Substantia nigra (tissue), 51 donors: ENCODE measurements at places on chromosomes 2 and 18.

GRCh38 chr2:29583548-29584156 lies 337.7 kb downstream of the ALK start:
- DNase-seq = no peak

DNA sequence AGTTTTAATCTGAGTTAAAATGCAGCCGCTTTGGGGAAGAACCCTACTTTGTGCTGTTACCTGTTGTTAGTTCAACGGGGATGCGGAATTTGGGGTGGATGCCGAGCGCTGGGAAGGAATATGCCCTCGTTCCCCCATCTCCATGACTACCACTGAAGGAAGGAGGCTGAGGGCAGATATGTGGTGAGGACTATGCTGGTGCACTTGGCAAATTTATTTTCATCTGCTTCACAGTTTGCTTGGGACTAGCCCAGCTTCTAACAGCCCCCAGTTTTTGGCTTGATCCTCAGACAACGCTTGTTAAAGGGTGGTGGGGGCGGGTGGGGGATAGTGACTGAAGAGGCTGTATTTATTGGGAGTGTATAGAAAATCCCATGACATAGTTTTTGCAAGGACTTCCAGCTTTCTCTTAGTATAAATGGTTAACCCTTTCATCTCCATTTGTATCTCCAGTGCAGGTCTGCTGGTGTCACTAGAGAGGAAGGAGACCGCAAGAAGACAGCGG lies 100.8 kb downstream of the COLEC12 start:
- DNase-seq = no peak

DNA sequence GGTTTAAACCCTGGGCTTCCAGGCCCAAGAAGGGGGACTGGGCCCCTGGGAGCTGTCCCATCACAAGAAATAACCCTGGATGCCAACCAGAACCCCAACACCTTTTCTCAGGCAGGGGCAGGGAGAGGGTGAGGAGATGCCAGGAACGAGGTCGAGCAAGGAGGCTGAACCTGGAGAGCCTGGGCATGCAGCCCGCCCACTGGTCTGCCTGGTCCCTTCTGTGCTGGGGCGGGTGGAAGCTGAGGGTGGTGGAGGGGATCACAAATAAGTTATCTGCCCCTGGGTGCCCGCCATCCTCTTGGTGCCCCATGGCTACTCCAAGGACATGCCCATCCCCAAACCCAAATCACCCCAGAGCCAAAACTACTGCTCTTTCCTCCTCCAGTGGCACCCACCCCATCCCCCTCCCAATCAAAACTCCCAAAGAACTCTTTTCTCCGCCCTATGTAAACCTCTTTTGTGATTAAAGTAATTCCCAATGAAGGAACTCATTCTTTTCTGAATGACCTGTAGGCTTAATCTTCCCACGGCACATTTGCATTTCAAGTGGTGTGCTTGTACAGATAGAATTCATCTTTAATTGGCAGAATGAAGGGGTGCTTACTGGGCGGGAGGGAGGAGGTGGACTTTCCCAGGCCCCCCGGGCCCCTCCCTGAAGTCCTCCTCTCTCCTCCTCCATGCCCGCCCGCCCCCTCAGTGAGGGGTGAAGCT lies 47.9 kb downstream of the EFR3B start:
- no peak for DNase-seq

DNA sequence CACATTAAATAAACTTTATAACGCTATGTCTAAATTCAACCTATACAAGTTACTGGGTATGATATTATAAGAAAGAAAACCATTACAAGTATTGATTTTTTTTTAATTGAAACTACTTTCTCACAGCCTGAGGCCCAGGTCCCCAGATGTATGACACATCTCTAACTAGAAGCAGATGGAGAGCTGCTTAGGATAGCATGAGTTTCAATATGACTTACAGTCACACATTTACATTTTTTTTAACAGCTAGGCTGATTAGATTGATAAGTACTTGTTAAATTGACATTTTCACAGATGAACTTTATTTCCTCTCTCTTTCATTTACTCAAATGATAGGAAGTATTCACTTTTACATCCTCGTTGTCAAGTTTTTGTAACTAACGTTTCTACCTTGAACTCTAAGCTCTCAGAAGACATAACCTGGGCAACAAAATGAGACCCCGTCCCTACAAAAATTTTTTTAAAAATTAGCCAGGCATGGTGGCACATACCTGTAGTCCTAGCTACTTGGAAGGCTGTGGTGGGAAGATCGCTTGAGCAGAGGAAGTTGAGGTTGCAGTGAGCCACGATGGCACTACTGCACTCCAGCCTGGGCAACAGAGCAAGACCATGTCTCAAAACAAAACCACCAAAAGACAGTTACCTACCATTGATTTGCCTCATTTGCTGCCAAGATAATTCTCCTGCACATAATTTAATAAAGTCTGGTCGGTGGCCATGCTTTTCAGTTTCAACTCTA lies 52.4 kb downstream of the STK39 start:
- DNase-seq = no peak

DNA sequence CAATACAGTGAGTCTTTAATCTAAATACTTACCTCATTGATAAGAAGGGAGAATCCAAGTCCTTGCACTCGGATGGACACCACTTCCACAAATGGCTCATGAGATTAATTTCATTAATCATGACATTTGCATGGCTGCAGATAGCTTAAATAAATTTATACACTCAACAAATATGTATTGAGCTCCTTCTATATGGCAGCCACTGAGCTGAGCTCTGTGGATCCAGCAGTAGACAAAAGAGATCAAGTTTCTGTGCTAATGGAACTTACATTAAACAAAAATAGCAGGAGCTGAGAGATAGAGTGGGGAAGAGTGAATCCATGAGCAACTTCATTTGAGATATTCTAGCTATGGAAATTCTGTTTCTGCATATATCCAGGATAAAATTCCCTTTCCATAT lies 44.4 kb downstream of the RAB27B start:
- DNase-seq = no peak

GRCh38 chr2:58046335-58046584 lies 346 bp upstream of the VRK2 start:
- no peak for DNase-seq

- no peak for DNase-seq
Observed at GRCh38 chr2:26807788-26808460, 22.1 kb downstream of the CENPA start.

DNA sequence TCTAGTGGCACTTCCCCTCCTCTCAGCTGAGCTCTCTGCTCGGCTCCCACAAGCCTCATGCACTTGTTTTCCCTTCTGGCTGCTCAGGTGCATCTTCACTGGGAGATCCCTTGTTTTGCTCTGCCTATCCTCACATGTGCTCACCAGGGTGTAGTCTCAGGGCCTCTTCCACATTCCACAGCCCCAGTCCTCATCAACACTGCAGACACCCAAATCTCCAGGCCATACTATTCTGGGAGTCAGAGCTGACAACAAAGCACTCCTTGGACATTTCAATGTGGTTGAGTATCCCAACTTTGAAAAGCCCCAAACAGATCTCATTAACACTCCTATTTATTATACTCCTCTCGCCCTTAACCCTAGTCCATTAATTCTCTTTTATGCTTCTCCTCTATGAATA lies 71.3 kb downstream of the CCDC93 start:
- DNase-seq = no peak

- DNase-seq = no peak
Observed at GRCh38 chr2:201344663-201345366, 12.3 kb downstream of the FLACC1 start.

GRCh38 chr2:239857591-239857990 lies 167.6 kb downstream of the NDUFA10 start:
- no peak for DNase-seq

DNA sequence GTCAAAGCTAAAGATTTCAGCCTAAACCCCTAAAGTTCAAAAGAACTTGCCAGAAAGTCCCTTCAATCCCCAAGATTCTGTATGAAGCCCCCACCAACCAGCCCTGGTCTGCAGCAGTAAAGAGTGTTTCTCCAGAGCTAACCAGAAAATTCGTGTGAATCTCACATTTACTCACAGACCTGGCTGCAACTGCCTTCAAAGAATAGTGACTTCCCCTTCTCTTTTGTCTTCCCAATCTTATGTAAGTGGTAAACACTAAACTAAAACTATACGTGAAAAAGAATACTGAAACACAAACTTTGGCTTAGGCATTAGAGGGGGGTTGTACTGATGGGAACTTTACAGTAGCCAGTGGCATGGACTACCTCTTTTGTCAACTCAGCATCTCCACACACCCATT lies 50.6 kb upstream of the SETBP1 start:
- DNase-seq = no peak

DNA sequence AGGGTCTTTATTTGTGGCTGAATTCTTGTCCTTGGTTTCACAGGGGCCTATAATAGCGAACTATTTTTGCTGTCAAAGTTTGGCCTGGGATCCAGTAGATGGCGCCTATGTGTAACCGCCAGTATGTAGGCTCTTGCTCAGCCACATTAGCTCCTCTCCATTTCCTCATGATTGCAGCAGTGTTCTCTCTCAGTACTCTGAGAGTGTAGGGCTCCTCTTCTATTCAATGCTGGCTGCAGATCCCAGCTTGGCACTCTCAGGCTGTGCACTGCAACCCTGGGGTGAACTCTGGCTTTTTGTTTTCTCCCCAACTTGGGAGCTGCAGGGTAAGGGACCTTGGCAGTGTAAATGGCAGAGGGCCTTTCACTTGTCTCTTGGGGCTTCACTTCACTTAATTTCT lies 344.6 kb upstream of the CHAC2 start:
- no peak for DNase-seq

DNA sequence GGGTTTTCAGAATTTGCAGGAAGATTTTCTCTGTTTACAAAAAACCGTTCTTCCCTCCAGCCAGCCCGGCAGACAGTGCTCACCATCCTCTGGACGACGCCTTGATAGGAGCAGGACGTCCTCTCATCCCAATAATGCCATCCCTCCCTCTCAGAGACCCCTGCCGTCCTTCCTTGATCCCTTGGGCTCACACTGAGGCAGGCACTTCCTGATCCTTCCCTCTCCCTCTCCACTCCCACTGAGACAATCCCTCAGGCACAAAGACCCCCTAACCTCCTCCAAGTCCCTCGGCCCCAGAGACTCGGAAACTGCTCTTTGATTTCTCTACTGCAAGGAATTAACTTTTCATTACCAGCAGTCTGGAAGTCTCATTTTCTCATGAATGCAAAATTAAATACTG lies 42.5 kb downstream of the PAX3 start:
- DNase-seq = no peak

DNA sequence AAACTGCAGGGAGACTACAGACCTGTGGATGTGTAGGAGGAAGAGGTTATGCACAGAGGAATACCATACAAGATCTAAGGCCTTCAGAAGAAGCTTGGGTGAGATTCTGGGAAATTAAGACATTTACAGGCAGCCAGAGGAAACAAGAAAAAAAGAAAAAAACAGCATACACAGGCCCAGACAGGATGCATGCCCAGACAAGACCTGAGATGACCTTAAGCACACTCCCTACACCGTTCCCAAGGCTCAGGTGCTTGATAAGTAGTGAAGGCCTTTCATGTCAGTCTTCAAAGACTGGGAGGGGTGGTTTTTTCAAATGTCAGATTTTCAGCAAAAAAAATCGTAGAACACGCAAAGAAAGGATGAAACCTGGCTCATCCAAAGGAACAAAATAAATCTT lies 83.0 kb downstream of the CCDC138 start:
- DNase-seq = no peak

GRCh38 chr2:199455545-199456382 lies 2.0 kb downstream of the SATB2 start:
- DNase-seq = no peak

GRCh38 chr18:499776-500631 lies 497 bp downstream of the COLEC12 start:
- DNase-seq = no peak

GRCh38 chr18:13525381-13526029 lies 200.9 kb downstream of the FAM210A start:
- no peak for DNase-seq

DNA sequence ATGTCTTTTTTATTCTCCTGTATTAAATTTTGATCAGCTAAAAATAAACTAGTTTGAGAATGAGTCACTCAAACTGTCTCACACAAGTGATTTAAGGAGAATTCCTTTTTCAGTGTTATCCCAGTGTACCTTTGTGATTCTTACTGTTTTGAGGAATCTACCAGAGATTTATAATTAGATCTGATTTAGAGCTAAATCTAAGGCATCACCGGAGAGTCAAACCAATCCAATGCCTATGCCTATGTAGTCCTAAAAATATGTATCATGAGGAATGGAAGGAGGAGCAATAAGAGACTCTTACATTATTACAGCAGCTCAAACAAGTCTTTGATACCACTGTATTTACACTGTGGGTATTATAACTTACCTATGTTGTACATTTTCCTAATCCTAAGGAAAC lies 63.4 kb upstream of the CYP20A1 start:
- no peak for DNase-seq

- no peak for DNase-seq
Observed at GRCh38 chr2:189829102-189829833, 45.0 kb downstream of the PMS1 start.

DNA sequence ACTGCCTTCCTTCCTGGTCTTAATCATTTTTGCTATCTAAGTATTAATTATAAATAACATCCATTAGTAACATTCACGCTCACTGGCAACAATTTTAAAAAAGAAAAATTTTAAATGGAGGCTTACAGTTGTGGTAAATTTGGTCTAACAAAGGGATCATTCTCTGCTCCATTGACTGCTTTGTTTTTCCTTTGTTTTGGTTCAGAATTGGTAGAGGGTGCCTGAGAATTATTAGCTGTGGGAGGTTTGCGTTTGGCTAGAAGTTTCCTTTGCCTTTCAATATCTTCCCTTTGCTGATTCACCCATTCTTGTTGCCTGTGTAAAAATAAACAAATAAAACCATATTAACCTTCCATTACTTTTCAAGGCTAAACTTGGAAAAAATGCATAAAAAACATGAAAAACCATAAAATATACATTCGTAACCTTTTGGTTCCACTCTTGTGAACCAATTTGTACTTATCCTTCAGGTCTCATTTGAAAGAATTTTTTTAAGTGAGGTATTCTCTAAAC lies 114.6 kb downstream of the TLK1 start:
- DNase-seq = no peak

GRCh38 chr2:217331523-217332416 lies 471.9 kb upstream of the TNP1 start:
- DNase-seq = no peak

DNA sequence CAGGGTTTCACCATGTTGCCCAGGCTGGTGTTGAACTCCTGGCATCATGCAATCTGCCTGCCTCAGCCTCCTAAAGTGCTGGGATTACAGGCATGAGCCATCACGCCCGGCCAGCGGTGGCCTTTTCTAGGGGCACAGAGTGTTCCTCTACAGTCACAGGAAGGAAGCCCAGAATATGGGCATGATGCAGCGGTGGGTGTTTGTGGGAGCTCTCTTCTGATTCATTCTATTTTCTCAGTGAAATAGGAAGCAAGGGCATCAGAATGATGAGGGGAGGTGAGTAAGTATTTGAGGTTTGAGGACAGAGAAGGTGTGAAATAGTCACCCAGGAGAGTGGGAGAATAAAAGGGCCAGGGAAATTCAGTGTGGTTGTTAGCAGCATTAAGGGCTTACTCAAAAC lies 70.3 kb upstream of the PSME4 start:
- DNase-seq = no peak

- DNase-seq = no peak
Observed at GRCh38 chr18:8018701-8019331, 451.7 kb downstream of the PTPRM start.
